ENCODE measurements at places on chromosomes 4 and X. TPM values are rescaled to one million over a fixed set of nuclear protein-coding genes. Genes with fewer than 3 reads are reported as not detected.

- no peaks in the 10 kb centered on the region for H3K27me3 ChIP-seq
- H3K4me3 ChIP-seq, result no peak overlapping the region
- H3K4me1 ChIP-seq, result no peaks in the 10 kb centered on the region
- H3K36me3 ChIP-seq, result no peaks in the 10 kb centered on the region
- H3K27ac ChIP-seq, result no peak overlapping the region
Measured at GRCh38 chrX:21799767-21800166, 39.6 kb upstream of the MBTPS2 start.

- H3K36me3 ChIP-seq, result no peaks in the 10 kb centered on the region
- H3K4me1 ChIP-seq, result no peaks in the 10 kb centered on the region
- no peaks in the 10 kb centered on the region for H3K27me3 ChIP-seq
Measured at GRCh38 chrX:155874571-155875244, 6.4 kb upstream of the VAMP7 start.

DNA sequence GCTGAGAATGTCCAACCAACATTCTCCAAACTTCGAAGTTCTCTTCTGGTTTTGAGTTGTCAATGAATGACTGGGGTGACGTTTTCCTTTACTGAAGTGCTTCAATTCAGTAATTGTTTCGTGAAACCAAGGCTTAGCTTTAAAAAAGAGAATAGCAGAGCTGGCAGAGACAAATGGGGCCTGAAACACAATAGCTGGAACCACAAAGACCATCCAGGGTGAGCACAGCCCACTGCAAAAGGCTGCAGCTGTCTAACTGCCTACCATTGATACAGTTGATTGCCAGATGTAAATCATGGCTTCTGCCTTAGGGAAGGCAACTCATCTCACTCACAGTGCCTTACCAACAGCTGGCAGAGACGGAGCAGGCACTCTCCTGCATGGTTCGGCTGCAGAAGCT is 78.7 kb upstream of the ZNF518B start:
- no peaks in the 10 kb centered on the region for H3K36me3 ChIP-seq
- no peak overlapping the region for H3K4me3 ChIP-seq
- H3K27ac ChIP-seq, result no peak overlapping the region
- no peak for DNase-seq

GRCh38 chrX:30364229-30364628 is 55.0 kb upstream of the NR0B1 start:
- no peak for DNase-seq
- no peaks in the 10 kb centered on the region for H3K4me1 ChIP-seq
- H3K4me3 ChIP-seq, result no peak overlapping the region
- no peaks in the 10 kb centered on the region for H3K27me3 ChIP-seq

DNA sequence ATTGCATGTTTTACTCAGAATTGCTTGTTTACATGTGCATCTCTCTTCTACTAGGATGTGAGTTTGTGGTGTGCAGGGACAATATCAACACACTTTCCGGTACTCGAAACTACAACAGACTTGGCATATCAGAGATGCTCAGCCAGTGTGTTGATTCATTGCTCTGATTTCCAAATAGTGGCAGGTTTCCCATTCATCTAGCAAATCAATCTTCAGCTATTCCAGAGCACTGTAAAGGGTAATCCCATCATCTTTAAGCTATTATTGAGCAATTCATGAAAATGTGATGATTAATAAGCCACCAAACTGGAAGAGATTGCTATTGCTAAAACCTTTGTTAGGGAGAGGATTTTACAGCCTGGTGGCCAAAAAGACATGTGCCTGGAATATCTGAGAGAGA is 574.2 kb upstream of the CPEB2 start:
- H3K27me3 ChIP-seq, result no peaks in the 10 kb centered on the region
- no peak for DNase-seq
- H3K27ac ChIP-seq, result no peak overlapping the region
- H3K36me3 ChIP-seq, result no peaks in the 10 kb centered on the region
- no peaks in the 10 kb centered on the region for H3K4me1 ChIP-seq

- H3K36me3 ChIP-seq, result no peaks in the 10 kb centered on the region
- DNase-seq, result no peak
- no peaks in the 10 kb centered on the region for H3K27me3 ChIP-seq
- H3K27ac ChIP-seq, result no peak overlapping the region
Measured at GRCh38 chr4:153440475-153440874, 25.7 kb upstream of the TMEM131L start.

- no peaks in the 10 kb centered on the region for H3K27me3 ChIP-seq
- H3K36me3 ChIP-seq, result no peaks in the 10 kb centered on the region
- no peak overlapping the region for H3K4me3 ChIP-seq
- DNase-seq, result no peak
- peaks cover 41% of the 10 kb centered on the region for H3K4me1 ChIP-seq
Measured at GRCh38 chrX:56762220-56762619, 33.2 kb downstream of the NBDY start.

GRCh38 chr4:61199873-61200186 is 296 bp upstream of the ADGRL3 start:
- H3K27me3 ChIP-seq, result no peaks in the 10 kb centered on the region
- H3K36me3 ChIP-seq, result no peaks in the 10 kb centered on the region
- DNase-seq, result no peak
- H3K27ac ChIP-seq, result no peak overlapping the region
- H3K4me3 ChIP-seq, result no peak overlapping the region
- H3K4me1 ChIP-seq, result no peaks in the 10 kb centered on the region

- no peak for DNase-seq
- H3K27me3 ChIP-seq, result no peaks in the 10 kb centered on the region
- no peaks in the 10 kb centered on the region for H3K4me1 ChIP-seq
- no peak overlapping the region for H3K4me3 ChIP-seq
Measured at GRCh38 chr4:8729408-8730149, 137.0 kb downstream of the CPZ start.

- H3K36me3 ChIP-seq, result no peaks in the 10 kb centered on the region
- DNase-seq, result no peak
- H3K4me3 ChIP-seq, result no peak overlapping the region
- no peak overlapping the region for H3K27ac ChIP-seq
- H3K27me3 ChIP-seq, result no peaks in the 10 kb centered on the region
Measured at GRCh38 chr4:158825433-158826036, 56.7 kb downstream of the FNIP2 start.

GRCh38 chrX:10548688-10549087 is 71.7 kb downstream of the MID1 start:
- H3K4me3 ChIP-seq, result no peak overlapping the region
- no peaks in the 10 kb centered on the region for H3K36me3 ChIP-seq
- DNase-seq, result no peak
- no peak overlapping the region for H3K27ac ChIP-seq

DNA sequence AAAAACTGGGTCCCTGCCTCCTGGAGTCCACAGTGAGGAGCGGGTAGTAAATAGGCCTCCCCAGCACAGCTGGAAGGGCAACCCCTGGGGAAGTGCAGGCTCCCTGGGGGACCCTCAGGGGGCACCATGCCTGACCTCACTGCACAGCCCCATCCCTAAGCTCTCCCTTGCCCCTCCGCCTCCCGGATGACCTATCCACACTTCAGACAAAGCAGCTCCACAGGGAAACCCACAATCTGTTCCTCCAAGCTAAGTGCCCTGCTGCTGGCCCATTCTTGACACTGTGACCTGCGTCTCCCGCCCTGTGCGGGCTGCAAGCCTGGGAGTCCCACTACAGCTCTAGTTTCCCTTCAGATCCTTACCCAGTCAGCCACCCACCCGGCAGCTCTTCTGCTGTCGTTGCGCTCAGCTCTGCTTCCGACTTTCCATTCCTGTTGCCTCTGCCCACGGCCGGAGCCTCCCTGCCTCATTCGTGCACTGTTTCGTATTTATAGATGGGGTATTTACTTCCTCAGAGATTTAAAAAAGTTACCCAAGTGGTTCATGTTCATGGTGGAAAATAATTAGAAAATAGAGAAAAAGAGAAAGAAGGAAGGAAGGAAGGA is 47.0 kb upstream of the STOX2 start:
- H3K27ac ChIP-seq, result no peak overlapping the region
- DNase-seq, result no peak
- H3K27me3 ChIP-seq, result no peaks in the 10 kb centered on the region
- no peaks in the 10 kb centered on the region for H3K4me1 ChIP-seq
- no peak overlapping the region for H3K4me3 ChIP-seq

- H3K27ac ChIP-seq, result no peak overlapping the region
- H3K36me3 ChIP-seq, result no peaks in the 10 kb centered on the region
- DNase-seq, result no peak
- no peaks in the 10 kb centered on the region for H3K4me1 ChIP-seq
- H3K27me3 ChIP-seq, result no peaks in the 10 kb centered on the region
- H3K4me3 ChIP-seq, result no peak overlapping the region
Measured at GRCh38 chrX:115029869-115030570, 12.6 kb upstream of the IL13RA2 start.

- no peak for DNase-seq
- no peak overlapping the region for H3K27ac ChIP-seq
- H3K27me3 ChIP-seq, result no peaks in the 10 kb centered on the region
Measured at GRCh38 chr4:182825786-182826185, 91.4 kb downstream of the DCTD start.

DNA sequence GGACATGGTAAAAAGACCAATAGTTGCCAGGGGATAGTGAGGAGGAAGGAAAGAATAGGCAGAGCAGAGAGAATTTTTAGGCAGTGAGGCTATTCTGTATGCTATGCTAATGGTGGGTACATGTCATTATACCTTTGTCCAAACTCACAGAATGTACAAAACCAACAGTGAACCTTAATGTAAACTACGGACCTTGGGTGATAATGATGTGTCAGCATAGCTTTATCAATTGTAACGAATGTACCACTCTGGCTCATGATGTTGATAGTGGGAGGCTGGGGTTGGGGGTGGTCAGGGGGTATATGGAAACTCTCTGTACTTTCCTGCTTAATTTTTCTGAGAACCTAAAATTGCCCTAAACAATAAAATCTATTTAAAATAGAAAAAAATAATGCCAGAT is 37.7 kb upstream of the ACSL4 start:
- H3K27me3 ChIP-seq, result no peaks in the 10 kb centered on the region
- H3K4me1 ChIP-seq, result no peaks in the 10 kb centered on the region
- H3K27ac ChIP-seq, result no peak overlapping the region

GRCh38 chr4:7016086-7016485 is 27.1 kb upstream of the TADA2B start:
- H3K27ac ChIP-seq, result no peak overlapping the region
- H3K36me3 ChIP-seq, result peaks cover 24% of the 10 kb centered on the region
- DNase-seq, result no peak
- no peak overlapping the region for H3K4me3 ChIP-seq
- no peaks in the 10 kb centered on the region for H3K4me1 ChIP-seq
- no peaks in the 10 kb centered on the region for H3K27me3 ChIP-seq

GRCh38 chr4:123547216-123548165 is 150.9 kb downstream of the SPRY1 start:
- no peaks in the 10 kb centered on the region for H3K27me3 ChIP-seq
- DNase-seq, result no peak
- H3K36me3 ChIP-seq, result no peaks in the 10 kb centered on the region
- no peak overlapping the region for H3K4me3 ChIP-seq
- H3K27ac ChIP-seq, result no peak overlapping the region
- H3K4me1 ChIP-seq, result no peaks in the 10 kb centered on the region

GRCh38 chrX:124502166-124502565 is 155.8 kb downstream of the SH2D1A start:
- no peaks in the 10 kb centered on the region for H3K4me1 ChIP-seq
- no peaks in the 10 kb centered on the region for H3K36me3 ChIP-seq
- no peak overlapping the region for H3K27ac ChIP-seq
- H3K27me3 ChIP-seq, result no peaks in the 10 kb centered on the region
- H3K4me3 ChIP-seq, result no peak overlapping the region

DNA sequence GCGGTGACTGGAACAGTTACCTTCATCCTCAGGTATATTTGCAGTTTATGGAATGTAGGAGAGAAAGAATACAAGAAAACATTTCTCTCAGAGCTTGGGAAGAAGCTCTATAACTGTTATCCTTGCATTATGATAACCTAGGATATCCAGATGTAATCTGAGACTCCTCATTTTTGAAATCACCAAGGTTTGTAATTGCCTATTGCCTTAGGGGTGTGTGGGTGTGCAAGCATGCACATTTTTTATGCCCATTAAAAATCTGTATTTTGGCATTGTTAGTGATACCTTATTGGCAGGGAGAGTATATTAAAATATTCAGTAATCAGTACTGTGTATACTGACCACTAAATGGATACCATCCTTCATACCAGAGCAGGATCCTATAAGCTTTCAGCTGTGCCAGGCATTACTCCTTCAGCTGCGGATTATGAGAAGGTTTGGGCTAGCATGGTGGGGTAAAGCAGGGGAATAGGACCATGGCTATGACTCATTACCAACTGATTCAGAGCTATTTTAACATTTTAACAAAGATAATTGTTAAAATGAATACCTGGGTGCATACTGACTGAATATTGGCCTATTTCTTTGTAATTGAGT is 8.3 kb downstream of the SEC24B start:
- DNase-seq, result no peak
- no peak overlapping the region for H3K4me3 ChIP-seq
- peaks cover 52% of the 10 kb centered on the region for H3K4me1 ChIP-seq
- no peaks in the 10 kb centered on the region for H3K27me3 ChIP-seq
- no peaks in the 10 kb centered on the region for H3K36me3 ChIP-seq

DNA sequence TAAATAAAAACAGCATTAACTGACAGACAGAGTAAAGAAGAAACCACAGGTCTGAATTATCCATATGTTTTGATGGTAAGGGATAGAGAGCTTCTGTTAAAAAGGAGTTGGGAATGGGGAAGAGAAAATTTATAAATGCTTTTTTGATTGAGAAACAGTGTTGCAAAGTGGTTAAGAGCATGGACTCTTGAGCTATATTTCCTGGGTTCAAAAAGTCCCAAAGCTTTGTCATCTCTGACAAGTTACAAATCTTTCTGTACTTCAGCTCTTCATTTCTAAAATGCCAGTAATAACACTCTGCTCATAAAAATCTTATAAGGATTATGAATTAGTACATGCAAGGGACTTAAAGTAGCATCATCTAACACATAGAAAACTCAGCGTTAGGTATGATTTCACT is 62.2 kb downstream of the N4BP2 start:
- H3K36me3 ChIP-seq, result no peaks in the 10 kb centered on the region
- no peak overlapping the region for H3K27ac ChIP-seq

DNA sequence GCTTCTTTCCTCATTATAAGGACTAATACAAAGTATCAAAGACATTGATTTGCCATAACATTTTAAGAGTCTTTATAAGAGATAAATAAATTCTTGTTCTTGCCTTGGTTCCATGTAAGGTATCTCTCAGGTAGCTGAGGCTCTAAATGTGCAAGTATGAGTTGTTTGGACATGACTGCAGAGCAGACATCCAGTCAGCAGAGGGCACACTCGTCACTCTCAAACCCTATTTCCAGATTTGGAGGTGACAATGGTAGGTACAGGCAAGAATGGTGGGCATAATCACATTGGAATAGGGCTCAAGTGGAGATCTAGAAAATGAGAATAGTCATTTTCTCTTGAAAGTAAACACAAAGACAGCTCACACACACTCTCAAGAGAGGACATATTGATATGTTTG is 133.3 kb upstream of the ZIC3 start:
- no peaks in the 10 kb centered on the region for H3K36me3 ChIP-seq
- H3K27ac ChIP-seq, result no peak overlapping the region
- peaks cover 1% of the 10 kb centered on the region for H3K4me1 ChIP-seq

COL4A6 gene
- not detected for total RNA-seq

TCEAL7 gene
- not detected for total RNA-seq

CT45A2 gene
- total RNA-seq, result not detected

NLRP2B gene
- total RNA-seq, result not detected

NXF2 gene
- total RNA-seq, result not detected

BMP15 gene
- total RNA-seq, result not detected

FAM236A gene
- not detected for total RNA-seq

PPM1K gene
- total RNA-seq, result 44.3 TPM

IQCM gene
- total RNA-seq, result not detected

BRS3 gene
- not detected for total RNA-seq

RBM3 gene
- total RNA-seq, result 255 TPM
